ENCODE measurements at places on chromosomes 4 and X.

- DNase-seq = no peak
Observed at GRCh38 chr4:2335729-2336101, 73.8 kb upstream of the MXD4 start.

DNA sequence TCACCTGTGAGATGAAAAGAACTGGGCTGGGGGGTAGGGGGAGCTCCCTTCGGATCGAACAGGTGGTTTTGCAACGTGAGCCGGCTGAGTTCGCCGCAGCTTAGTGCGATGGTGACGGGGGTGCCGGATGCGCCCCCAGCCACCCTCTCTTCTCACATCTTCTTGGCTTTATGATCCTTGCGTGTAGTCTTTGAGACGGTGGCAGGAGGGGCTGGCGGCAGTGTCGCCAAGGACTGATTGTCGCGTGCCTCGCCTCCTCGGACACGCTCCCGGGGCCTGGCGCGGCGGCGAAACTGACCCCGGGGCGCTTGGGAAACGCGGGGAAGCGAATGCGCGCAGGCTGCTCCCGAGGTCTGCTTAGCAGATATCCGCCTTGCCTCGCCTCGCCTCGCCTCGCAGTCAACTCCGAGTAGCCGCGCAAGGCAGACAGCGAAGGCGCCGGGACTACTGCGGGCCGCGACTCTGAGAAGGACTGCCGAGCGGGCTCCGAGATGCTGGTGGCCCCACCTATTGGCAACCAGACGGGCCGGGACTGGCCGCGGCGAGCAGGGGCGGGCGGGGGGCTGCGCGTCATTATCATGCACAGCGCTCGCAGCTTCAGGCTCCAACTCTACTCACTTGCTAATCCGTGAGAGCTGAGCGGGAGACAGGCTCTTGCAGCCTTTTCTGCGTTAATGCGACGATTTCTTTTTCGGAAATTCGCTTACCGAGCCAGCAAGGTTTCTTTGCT is 1.5 kb downstream of the GRID2 start:
- DNase-seq = no peak

GRCh38 chrX:14873676-14874049 is 442 bp downstream of the MOSPD2 start:
- no peak for DNase-seq

DNA sequence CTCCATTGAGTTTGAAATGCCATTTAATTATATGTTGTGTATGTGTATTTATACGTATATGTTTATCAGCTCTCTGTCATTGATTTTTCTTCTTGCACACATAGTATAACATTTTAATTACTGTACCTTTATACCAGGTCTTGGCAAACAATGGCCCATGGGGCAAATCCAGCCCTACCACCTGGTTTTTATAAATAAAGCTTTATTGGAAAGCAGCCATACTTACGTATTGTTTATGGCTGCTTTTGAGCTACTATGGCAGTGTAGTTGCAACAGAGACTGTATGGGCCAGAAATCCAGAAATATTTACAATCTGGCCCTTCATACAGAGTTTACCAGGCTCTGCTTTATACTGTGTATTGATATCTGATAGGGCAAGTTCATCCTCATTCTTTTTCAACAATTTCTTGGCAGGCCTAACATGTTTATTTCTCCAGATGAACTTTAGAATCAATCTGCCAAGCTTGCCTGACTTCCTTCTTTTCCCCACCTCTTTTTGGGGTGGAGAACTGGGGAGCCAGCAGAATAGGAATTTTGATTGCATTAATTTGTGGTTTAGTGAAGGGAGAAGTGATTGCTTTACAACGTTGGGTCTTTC is 15.8 kb downstream of the DCUN1D4 start:
- DNase-seq = no peak

GRCh38 chrX:154002215-154002719 is 17.4 kb downstream of the IRAK1 start:
- no peak for DNase-seq

GRCh38 chr4:33411182-33411581 is 2691.0 kb downstream of the PCDH7 start:
- no peak for DNase-seq

GRCh38 chr4:98599617-98600205 is 58.7 kb downstream of the TSPAN5 start:
- DNase-seq = no peak

- DNase-seq = no peak
Observed at GRCh38 chr4:175770555-175770954, 41.5 kb downstream of the GPM6A start.

DNA sequence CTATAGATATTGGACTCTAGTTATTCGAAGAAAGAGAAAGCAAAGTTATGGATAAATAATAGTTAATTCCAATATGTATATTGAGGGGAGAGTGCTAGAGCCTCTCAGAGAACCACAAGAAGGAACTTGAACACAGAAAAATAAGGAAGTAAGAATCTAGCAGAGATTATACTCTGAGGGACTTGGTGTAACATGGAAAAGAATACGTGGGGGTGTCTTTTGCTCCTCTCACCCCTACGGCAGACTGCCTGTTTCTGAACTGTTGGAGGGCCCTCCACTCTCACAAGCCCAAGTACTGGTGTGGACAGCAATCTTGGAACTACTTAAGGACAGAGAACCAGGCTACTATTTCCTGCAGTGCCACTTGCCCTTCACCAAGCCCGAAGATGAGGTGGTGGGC is 1174.4 kb upstream of the PCDH10 start:
- DNase-seq = no peak

- DNase-seq = peak; percentile 19
Observed at GRCh38 chrX:120358737-120359456, 3.0 kb upstream of the ATP1B4 start.

DNA sequence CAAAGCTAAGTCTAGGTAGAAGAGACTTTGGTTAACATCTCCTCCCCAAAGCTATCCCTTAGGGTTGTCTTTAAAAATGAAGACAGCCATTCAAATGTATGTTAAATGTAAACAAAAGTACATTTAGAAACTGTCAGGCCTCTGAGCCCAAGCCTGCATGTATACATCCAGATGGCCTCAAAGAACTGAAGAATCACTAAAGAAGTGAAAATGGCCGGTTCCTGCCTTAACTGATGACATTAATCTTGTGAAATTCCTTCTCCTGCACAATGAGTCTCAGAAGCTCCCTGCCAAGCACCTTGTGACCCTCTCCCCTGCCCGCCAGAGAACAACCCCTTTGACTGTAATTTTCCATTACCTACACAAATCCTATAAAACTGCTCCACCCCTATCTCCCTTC is 377.9 kb downstream of the FAM133A start:
- DNase-seq = no peak

GRCh38 chr4:115234405-115235093 is 121.1 kb upstream of the NDST4 start:
- no peak for DNase-seq

- no peak for DNase-seq
Observed at GRCh38 chrX:101655534-101655933, 4.1 kb downstream of the ARMCX2 start.

DNA sequence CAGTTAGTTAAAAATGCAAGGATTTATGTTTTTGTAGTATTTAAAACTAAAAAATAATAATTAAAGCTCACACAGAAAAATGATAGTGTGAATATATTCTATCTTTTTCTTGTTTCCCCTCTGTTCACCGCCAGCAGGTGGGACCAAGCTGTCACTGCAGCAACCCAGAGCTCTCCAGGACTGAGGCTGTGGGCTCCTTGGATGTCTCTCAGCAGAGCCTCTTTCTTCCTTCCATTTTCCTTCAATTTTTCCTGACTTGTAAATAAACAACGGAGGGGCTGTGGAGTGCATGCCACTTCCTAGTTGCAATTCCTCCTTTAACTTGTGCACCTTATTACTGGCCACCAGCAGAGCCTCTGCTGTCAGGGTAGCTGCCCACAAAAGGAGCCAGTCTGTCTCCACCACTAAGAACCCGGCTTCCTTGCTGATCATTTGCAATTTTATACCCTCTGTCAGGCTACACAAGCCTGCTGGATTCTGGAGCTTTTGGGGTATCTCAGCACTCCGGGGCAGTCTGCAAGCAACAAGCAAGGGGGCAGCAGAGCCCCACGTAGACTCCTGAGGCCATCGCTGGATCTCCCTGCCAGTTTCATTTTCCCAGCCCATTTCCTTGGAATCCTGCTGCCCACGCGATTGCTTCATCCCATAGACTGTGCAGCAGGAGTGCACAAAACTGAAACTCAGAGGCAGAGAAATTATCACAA is 1467.4 kb downstream of the C4orf33 start:
- no peak for DNase-seq

DNA sequence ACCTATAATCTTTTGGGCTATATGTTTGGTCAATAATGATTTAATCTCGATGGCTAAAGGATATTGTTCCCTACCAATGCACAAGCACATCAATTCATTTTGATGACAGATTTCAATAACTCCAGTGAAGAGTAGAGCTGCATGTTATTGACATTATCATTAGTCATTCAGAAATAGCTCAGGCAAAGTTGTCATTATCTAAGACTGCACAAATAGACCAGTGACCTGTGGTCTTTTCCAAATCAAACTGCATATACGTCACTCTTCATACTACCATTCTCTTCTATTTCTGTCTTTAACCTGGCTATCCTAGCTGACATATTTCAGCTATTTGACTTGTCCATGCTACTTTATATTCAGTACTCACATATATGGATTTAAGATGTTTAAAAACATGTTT is 1050.8 kb downstream of the C4orf33 start:
- no peak for DNase-seq

- DNase-seq = no peak
Observed at GRCh38 chr4:170025523-170026252, 507 bp downstream of the MFAP3L start.

- no peak for DNase-seq
Observed at GRCh38 chr4:66694739-66695138, 850.6 kb downstream of the CENPC start.

- no peak for DNase-seq
Observed at GRCh38 chr4:148787831-148788477, 345.7 kb upstream of the NR3C2 start.

GRCh38 chrX:72114306-72114705 is 17.4 kb downstream of the RTL5 start:
- no peak for DNase-seq

- DNase-seq = no peak
Observed at GRCh38 chrX:34734383-34734782, 77.3 kb upstream of the TMEM47 start.

- DNase-seq = no peak
Observed at GRCh38 chrX:110044346-110045249, 41.7 kb downstream of the TMEM164 start.

- no peak for DNase-seq
Observed at GRCh38 chr4:44186096-44186849, 262.3 kb downstream of the KCTD8 start.

GRCh38 chr4:37431417-37431743 is 186.8 kb downstream of the NWD2 start:
- DNase-seq = no peak

DNA sequence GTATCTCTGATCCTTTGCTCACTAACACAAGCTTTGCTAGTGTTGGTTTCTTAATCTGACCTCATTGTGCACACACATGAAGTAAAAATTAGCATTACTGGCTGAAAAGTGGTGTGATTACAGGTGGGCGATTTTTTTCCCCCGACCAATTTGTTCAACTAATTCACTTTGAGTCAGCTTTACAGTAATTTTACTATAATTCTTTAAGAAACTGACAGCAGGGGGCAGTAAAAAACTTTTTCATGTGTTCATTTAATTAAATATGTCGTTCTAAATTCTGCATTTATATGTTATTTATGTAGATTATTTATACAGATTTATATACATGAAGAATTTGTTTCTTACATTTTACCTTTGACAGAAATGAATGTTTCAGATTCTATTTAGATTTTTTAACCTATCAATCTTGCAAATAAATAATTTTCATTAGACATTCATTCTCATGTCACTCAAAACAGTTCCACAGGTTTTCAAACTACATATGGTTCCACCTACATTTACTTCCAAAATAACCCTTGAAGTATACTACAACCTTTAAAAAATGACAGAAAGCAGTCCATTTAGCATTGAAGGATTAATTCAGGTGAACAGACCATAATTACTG is 17.5 kb downstream of the PALLD start:
- no peak for DNase-seq

DNA sequence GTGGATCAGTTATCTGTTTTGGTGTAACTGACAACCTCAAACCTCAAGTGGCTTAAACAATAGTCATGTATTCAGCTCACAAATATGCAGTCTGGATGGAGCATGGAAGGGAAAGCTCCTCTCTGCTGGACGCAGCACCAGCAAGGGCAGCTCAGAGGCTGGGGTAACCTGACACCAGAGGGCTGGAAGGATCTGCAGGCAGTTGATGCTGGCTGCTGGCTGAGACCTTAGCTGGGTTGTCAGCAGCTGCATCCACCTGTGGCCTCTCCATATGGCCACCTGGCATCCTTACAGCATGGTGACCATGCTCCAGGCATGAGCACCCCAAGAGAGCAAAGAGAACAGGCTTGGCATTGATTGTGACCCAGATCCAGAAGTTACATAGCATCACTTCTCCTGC is 46.7 kb downstream of the ENPP6 start:
- DNase-seq = no peak

DNA sequence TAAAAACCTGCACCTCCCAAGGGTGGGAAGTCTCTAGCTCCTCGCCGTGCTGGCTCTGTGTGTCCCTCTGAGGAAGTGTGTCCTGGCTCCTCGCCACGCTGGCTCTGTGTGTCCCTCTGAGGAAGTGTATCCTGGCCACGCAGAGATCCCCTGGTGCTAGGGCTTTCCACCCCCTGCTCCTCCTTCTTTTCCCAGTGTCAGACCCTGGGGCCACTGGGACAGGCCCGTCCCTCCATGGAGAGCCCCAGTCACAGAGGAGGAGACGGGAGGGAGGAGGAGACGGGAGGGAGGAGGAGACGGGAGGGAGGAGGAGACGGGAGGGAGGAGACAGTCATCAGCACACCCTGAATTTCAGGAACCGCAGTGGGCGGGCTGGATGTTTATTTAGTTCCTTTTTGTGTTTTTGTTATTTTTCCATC is 53.8 kb upstream of the HGFAC start:
- DNase-seq = no peak

All from activated T-cell treated with anti-CD3 and anti-CD28 coated beads for 4 hours (primary cell).